ENCODE measurements at places on chromosomes 6 and 20.

- no peak for DNase-seq
These were observed 99.9 kb upstream of the RIN2 start for GRCh38 chr20:19658137-19658536.

GRCh38 chr20:31674895-31675827 lies 37.4 kb downstream of the COX4I2 start:
- no peak for DNase-seq

DNA sequence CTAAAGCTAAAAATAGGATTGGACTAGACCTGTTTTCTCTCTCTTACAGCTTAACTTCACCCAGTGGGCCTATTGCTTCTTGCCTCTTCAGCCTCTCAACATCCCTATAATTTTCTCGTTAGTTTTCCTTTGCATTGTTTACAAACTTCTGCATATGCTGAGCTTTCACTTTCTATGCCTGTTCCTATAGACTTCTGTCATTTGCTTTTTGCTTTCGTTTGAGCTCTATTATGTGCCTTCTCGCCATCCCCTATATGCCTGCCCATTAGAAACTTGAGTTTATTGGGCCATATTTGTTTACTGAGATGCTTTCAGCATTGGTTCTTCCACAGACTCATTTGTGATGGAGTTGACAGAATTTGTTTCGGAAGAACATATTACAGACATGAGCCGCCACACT lies 40.9 kb downstream of the NCOA7 start:
- no peak for DNase-seq

DNA sequence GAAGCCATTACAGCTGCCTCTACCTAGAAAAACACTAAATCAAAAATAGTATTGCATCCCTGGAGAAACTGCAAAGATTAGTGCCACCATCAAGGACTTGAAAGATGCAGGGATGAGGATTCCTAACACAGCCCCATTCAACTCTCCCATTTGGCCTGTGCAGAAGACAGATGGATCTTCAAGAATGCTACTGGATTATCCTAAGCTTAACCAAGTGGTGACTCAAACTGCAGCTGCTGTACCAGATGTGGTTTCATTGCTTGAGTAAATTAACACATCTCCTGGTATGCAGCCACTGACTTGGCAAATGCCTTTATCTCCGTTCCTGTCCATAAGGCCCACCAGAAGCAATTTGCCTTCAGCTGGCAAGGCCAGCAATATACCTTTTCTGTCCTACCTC lies 117.4 kb downstream of the TBC1D32 start:
- DNase-seq, result no peak

- no peak for DNase-seq
These were observed 84.0 kb downstream of the RCAN2 start for GRCh38 chr6:46407246-46407645.

Data from GOT3 (cell line).